NCI-H187 treated with DMSO at 0.1 percent for 48 hours (cell line): ENCODE measurements at places on chromosomes 6 and 20.

DNA sequence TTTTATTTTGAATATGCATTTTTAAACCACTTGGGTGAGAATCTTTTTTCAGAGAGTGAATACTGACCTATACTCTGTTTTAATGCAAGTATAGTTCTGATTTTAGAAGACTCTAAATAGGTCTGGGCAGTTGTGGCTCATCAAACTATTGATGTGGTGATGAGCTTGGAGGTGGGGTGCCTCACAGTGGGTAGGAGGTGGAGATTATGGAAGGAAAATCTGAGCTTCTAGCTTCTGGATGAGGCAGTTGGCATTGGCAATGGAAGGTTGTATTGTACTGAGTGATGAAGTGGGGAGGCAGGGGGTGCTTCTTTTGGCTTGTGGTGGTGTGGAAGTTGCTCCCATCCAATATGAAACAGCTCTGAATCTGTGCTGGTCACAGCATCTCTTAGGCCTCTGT is 52.7 kb downstream of the VAPB start:
- no peak for DNase-seq

GRCh38 chr6:155472886-155473285 is 17.2 kb upstream of the NOX3 start:
- DNase-seq, result no peak

- DNase-seq, result no peak
Observed at GRCh38 chr6:26491604-26492003, 8.5 kb upstream of the BTN1A1 start.

- no peak for DNase-seq
Observed at GRCh38 chr6:18693881-18694280, 306.7 kb downstream of the RNF144B start.

- DNase-seq, result no peak
Observed at GRCh38 chr6:109379711-109380110, 2.6 kb downstream of the CD164 start.

DNA sequence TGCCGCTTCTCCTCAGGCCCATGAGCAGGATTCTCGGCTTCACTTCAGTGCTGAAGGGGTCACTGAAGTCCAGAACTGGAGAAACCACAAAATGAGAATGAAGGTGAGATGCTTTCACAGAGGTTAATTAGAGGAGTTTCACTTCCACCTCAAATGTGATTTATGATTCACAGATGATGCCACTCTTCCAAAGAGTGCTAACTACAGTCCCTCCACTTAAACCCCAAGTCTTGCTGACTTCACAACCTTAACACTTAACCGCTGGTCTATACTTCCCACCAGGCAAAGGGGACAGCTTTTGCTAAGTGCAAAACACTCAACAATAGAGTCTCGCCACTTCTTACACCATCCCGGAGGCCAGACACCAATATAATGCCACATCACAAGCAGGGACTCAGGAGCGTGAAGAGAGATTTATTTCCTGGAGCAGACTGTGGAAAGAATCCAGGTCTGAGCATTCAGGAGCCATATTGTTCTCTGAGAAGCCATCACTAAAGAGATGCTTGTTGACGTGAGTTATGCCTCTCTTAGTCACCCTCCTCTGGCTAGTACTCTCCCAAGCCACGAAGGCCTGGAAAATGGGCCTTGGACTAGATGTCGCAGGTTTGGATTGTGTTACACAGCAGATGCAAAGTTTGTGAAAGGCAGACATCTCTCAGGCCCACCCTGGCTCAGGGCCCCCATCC is 24.4 kb downstream of the RRAGD start:
- peak; percentile 29 for DNase-seq

GRCh38 chr6:85945459-85946185 is 302.9 kb upstream of the SYNCRIP start:
- DNase-seq, result no peak

DNA sequence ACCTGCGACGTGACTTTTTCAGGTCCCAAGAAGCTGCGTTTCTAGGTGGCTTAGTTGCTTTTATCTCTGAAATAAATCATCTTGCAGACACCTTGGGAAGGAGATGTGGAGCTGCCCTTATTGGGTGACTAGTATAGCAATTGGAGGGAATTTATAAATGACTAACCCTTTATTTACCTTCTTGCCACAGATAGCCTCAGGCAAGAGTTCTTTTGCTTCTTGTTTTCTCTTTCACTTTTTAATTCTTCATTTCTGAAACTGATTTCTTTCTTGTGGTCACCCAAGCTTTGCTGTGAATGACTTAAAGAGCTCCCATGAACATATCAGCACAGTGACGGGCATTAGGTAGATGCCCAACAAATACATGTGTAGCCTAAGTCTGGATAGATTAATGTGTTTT is 3.0 kb downstream of the ADGRF4 start:
- no peak for DNase-seq

- no peak for DNase-seq
Observed at GRCh38 chr6:166101819-166102419, 65.7 kb downstream of the TBXT start.

- no peak for DNase-seq
Observed at GRCh38 chr6:80472271-80472670, 365.8 kb downstream of the BCKDHB start.

DNA sequence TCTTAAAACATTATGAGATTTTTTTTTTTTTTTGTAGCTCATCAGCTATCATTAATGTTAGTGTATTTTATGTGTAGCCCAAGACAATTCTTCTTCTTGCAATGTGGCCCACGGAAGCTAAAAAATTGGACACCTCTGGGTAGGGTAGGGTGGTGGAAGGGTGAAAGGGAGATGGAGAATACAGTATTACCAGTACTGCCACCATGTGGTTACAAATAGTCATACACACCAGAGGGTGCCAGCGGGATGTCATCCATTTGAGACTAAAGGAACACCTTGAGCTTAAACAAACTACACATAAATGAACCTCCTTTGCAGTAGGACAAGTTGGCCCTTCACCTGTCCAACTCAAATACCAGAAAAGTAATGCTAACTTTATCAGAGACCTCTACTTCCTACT is 601.9 kb downstream of the HTR1B start:
- no peak for DNase-seq
